ENCODE measurements at places on chromosomes 1 and 21. TPM values are rescaled to one million over a fixed set of nuclear protein-coding genes. Genes with fewer than 3 reads are reported as not detected.

GRCh38 chr1:51515982-51516648 lies 3.0 kb downstream of the EPS15 start:
- H3K36me3 ChIP-seq: no peaks in the 10 kb centered on the region
- peaks cover 61% of the 10 kb centered on the region for H3K4me1 ChIP-seq
- H3K27ac ChIP-seq: peak overlapping the region; percentile 96
- no peak for DNase-seq
- peak overlapping the region; percentile 83 for H3K4me3 ChIP-seq

- no peak overlapping the region for H3K4me3 ChIP-seq
- H3K27ac ChIP-seq: no peak overlapping the region
- peaks cover 68% of the 10 kb centered on the region for H3K36me3 ChIP-seq
- no peaks in the 10 kb centered on the region for H3K27me3 ChIP-seq
Observed at GRCh38 chr21:43973634-43973955, 38.5 kb upstream of the TRAPPC10 start.

C1orf87 gene
- not detected for total RNA-seq

C1orf185 gene
- total RNA-seq: not detected

SELP gene
- 1.3 TPM for total RNA-seq

- peak; percentile 88 for DNase-seq
- no peaks in the 10 kb centered on the region for H3K27me3 ChIP-seq
- peaks cover 16% of the 10 kb centered on the region for H3K36me3 ChIP-seq
- peak overlapping the region; percentile 38 for H3K4me3 ChIP-seq
Observed at GRCh38 chr1:203173566-203173965, 2.1 kb downstream of the MYBPH start.

AK4 gene
- 29.0 TPM for total RNA-seq

DNA sequence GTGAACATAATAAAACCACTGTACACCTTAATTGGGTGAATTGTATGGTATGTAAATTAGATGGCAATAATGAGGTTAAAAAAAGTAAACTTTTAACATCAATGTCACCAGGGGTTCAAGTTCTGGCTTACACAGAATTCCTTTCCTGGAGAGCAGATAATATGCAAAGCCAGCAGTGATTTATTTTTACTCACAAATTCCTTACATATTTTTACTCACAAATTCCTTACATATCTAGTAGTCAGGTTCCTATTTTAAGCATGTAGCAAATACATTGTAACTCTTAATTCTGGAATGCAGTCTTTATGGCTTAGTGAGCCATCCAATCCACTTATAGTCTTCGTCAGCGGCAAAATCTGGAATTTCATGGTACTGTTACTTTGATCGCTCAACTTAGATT lies 1.3 kb upstream of the UBE4B start:
- no peaks in the 10 kb centered on the region for H3K36me3 ChIP-seq
- no peaks in the 10 kb centered on the region for H3K27me3 ChIP-seq
- DNase-seq: no peak
- peaks cover 15% of the 10 kb centered on the region for H3K4me1 ChIP-seq

- H3K27me3 ChIP-seq: no peaks in the 10 kb centered on the region
- no peaks in the 10 kb centered on the region for H3K36me3 ChIP-seq
- peaks cover 27% of the 10 kb centered on the region for H3K4me1 ChIP-seq
Observed at GRCh38 chr1:12665511-12665910, 21.6 kb downstream of the AADACL4 start.

- H3K27ac ChIP-seq: no peak overlapping the region
- DNase-seq: no peak
- H3K36me3 ChIP-seq: no peaks in the 10 kb centered on the region
- no peak overlapping the region for H3K4me3 ChIP-seq
- peaks cover 10% of the 10 kb centered on the region for H3K27me3 ChIP-seq
Observed at GRCh38 chr1:1144122-1144842, 28.4 kb upstream of the C1orf159 start.

DNA sequence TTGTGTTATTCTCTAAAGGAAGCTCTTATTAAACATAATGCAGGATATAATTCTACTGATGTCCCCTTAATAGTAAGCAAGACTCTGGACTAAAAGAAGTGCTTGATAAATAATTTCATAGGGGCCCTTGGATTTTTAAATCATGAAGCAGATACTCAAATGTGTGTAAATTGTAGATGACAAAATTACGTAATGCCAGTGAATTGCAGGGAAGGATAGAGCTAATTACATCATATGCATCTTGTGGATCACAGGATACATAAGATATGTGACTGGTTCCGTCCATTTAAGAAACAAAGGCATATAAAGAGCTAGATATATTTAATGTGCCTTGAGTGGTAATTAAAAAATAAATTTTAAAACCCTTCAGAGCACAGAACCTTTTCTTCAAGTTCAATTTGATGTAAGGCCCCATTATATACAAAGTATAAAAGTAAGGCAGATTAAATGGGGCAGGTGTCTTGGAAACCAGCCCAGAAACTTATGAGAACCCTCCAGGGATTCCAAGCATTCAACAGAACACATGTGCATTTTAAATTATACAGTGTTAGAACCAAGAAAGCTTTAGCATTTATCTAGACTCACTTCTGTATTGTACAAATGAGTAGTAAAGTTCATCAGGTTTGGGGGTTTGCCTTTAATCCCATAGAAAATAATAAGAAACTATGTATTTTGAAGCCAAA lies 190.4 kb downstream of the NCAM2 start:
- H3K4me1 ChIP-seq: no peaks in the 10 kb centered on the region
- no peak overlapping the region for H3K27ac ChIP-seq
- no peaks in the 10 kb centered on the region for H3K27me3 ChIP-seq
- no peak overlapping the region for H3K4me3 ChIP-seq

- no peak for DNase-seq
- peak overlapping the region; percentile 29 for H3K4me3 ChIP-seq
- H3K27ac ChIP-seq: peak overlapping the region; percentile 67
- H3K36me3 ChIP-seq: peaks cover 35% of the 10 kb centered on the region
- peaks cover 44% of the 10 kb centered on the region for H3K4me1 ChIP-seq
Observed at GRCh38 chr1:205312866-205313562, 8.5 kb downstream of the NUAK2 start.

CD48 gene
- total RNA-seq: 0.99 TPM

- no peak overlapping the region for H3K27ac ChIP-seq
- H3K27me3 ChIP-seq: no peaks in the 10 kb centered on the region
- peaks cover 18% of the 10 kb centered on the region for H3K4me1 ChIP-seq
- no peak overlapping the region for H3K4me3 ChIP-seq
- H3K36me3 ChIP-seq: no peaks in the 10 kb centered on the region
Observed at GRCh38 chr21:26119906-26120305, 50.7 kb downstream of the APP start.

TAL1 gene
- 1.5 TPM for total RNA-seq

DNA sequence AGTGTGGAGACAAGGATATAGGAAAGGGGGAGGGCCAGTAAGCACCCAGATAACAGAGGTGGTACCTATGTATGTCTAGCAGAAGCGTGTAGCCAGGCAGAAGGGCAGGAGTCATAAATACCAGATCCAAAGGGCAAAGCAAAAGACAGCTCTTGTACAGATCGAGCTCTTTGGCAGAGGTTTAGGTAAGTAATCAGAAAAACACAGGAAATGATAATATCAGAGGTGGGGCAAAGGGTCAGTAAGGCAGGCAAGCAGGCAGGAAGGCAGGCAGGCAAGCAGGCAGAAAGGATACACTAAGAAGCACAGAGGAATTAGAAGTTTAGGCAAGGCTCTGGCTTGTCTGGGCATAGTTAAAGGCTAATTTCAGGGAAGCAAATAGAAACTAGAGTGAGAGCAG lies 22.7 kb upstream of the SLFNL1 start:
- peak overlapping the region; percentile 83 for H3K27ac ChIP-seq
- no peaks in the 10 kb centered on the region for H3K27me3 ChIP-seq
- peaks cover 26% of the 10 kb centered on the region for H3K4me1 ChIP-seq
- H3K36me3 ChIP-seq: peaks cover 5% of the 10 kb centered on the region

DNA sequence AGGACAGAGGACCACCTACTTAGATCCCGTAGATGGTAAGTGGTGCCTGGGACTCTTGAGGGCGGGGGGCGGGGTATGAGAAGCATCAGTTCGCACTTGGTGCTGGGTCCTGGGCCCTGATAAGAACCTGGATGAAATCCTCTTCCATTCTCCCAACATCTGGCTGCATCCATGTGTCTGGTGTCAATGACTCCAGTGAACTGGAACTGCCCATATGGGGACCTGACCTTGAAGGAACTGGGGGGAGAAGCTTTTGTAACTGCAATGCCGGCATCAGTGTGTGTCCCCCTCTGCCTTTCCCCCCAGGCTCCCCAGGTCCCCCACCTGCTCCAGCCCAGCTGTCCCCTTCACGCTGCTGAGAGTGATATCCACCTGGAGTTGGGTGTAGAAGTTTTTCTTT lies 49.7 kb upstream of the EPB41 start:
- peaks cover 15% of the 10 kb centered on the region for H3K27me3 ChIP-seq
- no peak for DNase-seq
- no peak overlapping the region for H3K27ac ChIP-seq
- no peaks in the 10 kb centered on the region for H3K4me1 ChIP-seq
- H3K36me3 ChIP-seq: no peaks in the 10 kb centered on the region

DNA sequence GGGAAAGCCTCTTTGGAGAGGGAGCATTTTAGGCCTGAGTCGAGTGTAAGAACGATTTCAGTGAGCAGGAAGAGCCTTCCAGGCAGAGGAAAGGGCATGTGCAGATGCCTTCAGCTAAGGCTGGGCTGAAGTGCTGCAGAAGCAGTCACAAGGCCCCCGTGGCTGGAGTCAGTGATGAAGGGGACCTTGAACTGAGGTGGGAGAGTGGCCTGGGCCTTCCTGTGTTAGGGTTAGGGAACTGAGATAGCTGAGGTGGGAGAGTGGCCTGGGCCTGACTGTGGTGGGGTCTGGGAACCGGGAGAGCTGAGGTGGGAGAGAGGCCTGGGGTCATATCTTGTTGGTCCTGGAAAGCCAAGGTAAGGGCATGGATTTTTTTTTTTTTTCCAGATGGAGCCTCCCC lies 50.9 kb upstream of the ETV3 start:
- peaks cover 20% of the 10 kb centered on the region for H3K27me3 ChIP-seq
- H3K4me1 ChIP-seq: no peaks in the 10 kb centered on the region
- H3K36me3 ChIP-seq: no peaks in the 10 kb centered on the region
- no peak overlapping the region for H3K4me3 ChIP-seq
- DNase-seq: no peak
- H3K27ac ChIP-seq: no peak overlapping the region

TRNP1 gene
- total RNA-seq: 1.6 TPM

- no peak overlapping the region for H3K4me3 ChIP-seq
- H3K4me1 ChIP-seq: no peaks in the 10 kb centered on the region
- H3K27me3 ChIP-seq: no peaks in the 10 kb centered on the region
- no peak overlapping the region for H3K27ac ChIP-seq
Observed at GRCh38 chr1:101356604-101357443, 120.0 kb downstream of the S1PR1 start.

GRCh38 chr1:5620997-5621396 lies 371.2 kb downstream of the NPHP4 start:
- no peaks in the 10 kb centered on the region for H3K4me1 ChIP-seq
- H3K4me3 ChIP-seq: no peak overlapping the region
- H3K27me3 ChIP-seq: peaks cover 13% of the 10 kb centered on the region
